ENCODE measurements at places on chromosomes 3 and 15.

GRCh38 chr15:75025107-75025506 is 1.7 kb downstream of the PPCDC start:
- no peak for DNase-seq

DNA sequence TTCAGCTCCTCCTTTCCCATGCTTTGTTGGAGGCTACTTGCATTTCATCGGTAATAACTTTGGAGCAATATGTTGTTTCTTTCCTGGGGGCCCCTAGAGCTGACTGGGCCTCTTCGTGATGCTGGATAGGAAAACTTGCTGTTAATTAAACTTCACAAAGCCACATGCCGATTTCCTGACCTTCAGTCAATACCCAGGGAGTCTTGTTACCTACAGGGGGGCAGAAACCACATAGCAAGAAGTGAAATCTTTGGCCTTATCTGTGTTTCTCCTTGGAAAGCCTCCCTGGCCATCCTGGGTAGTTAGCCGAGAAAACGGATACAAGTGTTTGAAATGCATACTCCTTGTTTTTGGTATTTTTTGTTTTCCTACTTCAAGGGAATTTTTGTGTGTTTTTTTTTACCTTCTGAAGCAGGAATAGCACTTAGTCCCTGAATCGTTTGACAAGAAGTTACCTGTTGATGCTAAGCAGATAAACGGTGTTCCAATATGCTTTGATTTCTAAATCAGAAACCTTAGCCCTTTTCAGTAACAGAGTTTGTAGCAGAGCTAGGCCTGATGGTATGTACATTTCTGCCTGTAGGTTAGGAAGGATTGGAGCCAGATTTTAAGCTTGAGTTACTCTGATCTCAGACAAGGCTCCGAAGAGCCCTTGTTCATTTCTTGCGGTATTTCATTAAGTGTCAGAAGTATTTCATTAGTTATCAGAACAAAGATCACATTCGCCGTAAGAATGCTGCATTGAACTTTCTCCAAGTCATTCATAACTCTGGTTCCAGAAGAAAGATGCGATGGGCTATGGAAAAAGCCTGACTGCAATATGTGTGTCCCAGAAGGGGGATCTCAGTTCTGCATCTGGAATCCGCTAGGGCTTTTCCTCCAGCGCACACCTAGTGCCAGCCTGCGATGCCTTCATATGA is 111.5 kb downstream of the THSD4 start:
- no peak for DNase-seq

DNA sequence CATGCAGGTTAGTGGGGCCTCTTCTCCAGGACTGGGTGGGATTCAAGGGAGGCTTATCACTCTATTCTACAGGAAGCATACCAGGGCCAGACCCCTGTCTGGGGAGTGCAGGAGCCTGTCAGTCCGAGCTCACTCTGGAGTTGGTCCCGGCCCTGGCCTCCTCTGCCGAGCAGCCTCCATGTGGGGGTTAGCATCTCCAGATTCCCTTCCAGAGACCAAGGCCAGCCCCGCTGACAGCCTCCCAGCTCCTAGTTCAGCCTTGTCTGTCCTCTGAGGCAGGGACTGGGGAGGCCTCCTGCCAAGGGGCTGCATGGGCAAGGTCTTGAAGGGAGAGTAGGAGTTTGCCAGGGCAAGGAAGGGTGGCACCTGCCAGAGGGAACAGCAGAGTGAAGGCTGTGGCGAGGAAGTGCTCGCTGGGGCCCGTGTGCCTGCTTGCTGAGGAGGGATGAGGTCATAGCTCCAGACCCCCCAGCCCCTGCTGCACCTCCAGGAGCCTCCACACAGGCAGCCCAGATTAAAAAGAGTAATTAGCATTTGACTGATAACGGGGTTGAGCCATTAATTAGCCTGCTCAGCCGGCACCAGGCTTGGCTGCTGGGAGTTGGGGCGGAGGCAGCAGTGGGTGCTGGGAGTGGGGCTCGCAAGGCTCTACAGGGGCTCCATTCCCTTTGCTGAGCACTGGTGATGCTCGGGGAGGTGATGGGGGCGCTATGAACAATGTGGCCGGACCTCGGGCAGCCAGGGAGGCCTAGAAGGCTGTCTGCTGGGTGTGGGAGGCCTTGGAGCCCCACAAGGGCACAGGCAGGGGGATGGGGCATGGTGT is 54.3 kb downstream of the DNAJB8 start:
- no peak for DNase-seq

DNA sequence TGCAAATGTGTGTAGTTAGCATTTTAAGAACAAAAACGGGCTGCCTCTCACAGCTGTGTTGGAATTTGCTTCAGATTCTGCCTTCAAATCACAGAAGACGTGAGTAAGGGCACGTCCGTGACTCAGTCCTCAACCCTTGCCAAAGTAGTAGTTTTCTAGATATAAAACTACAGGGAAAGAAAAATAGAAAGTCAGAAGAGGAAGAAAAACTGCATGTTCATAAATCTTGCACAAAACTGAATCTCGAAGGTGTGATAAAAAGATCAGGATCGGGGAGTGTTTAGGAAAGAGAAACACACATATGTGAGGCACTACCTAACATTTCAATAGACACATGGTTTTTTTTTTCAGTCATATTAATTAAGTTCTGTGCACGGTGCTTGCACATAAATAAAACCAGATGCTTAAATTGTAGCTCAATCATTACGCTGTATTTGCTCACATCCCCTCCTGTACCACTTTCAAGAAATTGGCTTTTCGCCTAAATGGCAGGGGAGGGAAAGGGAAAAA is 71.7 kb downstream of the P3H2 start:
- DNase-seq: no peak

GRCh38 chr3:108133858-108134554 is 43.2 kb upstream of the CD47 start:
- DNase-seq: no peak

GRCh38 chr3:194592798-194593752 is 40.1 kb downstream of the TMEM44 start:
- DNase-seq: peak; percentile 23

- no peak for DNase-seq
Measured at GRCh38 chr15:92184142-92184541, 209.5 kb upstream of the ST8SIA2 start.

Measured in body of pancreas (tissue), 4 donors.